Caco-2 (cell line): ENCODE measurements at places on chromosomes 7 and 10.

- no peak for DNase-seq
- H3K4me3 ChIP-seq, result no peak overlapping the region
- peaks cover 15% of the 10 kb centered on the region for H3K4me1 ChIP-seq
- no peak overlapping the region for H3K27ac ChIP-seq
- no peaks in the 10 kb centered on the region for H3K36me3 ChIP-seq
Observed at GRCh38 chr10:101748496-101748895, 27.4 kb downstream of the FGF8 start.

DNA sequence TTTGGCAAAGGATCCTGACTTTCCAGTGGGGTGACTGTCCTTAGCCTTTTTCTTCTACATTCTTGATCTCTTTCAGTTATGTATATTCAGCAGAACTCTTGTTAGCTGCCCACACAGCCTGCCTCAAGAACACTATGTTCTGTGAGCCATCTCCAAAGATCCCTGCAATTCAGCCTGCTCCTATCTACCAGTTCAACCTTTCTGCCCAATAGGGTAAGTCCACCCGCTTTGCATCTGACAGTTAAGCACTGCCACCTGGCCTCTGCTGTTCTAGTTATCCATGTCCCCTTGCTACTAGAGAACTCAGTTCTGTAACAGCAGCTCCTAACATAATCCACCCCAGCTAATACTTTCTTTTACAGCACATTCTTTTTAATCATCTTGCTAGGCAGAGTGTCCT, 13.5 kb downstream of the OR9A2 start:
- no peak overlapping the region for H3K27ac ChIP-seq
- DNase-seq, result no peak
- no peak overlapping the region for H3K4me3 ChIP-seq

- H3K27ac ChIP-seq, result no peak overlapping the region
- H3K36me3 ChIP-seq, result no peaks in the 10 kb centered on the region
- no peak for DNase-seq
- H3K4me3 ChIP-seq, result no peak overlapping the region
Observed at GRCh38 chr10:62336404-62336803, 37.8 kb upstream of the ZNF365 start.

GRCh38 chr10:30751678-30752331, 122.3 kb upstream of the LYZL2 start:
- H3K4me1 ChIP-seq, result no peaks in the 10 kb centered on the region
- peak; percentile 76 for DNase-seq
- no peak overlapping the region for H3K4me3 ChIP-seq
- H3K36me3 ChIP-seq, result no peaks in the 10 kb centered on the region

- peaks cover 7% of the 10 kb centered on the region for H3K36me3 ChIP-seq
- H3K4me1 ChIP-seq, result peaks cover 11% of the 10 kb centered on the region
- no peak overlapping the region for H3K27ac ChIP-seq
- H3K4me3 ChIP-seq, result no peak overlapping the region
- H3K27me3 ChIP-seq, result no peaks in the 10 kb centered on the region
Observed at GRCh38 chr7:149209518-149210269, 14.3 kb downstream of the ZNF282 start.

DNA sequence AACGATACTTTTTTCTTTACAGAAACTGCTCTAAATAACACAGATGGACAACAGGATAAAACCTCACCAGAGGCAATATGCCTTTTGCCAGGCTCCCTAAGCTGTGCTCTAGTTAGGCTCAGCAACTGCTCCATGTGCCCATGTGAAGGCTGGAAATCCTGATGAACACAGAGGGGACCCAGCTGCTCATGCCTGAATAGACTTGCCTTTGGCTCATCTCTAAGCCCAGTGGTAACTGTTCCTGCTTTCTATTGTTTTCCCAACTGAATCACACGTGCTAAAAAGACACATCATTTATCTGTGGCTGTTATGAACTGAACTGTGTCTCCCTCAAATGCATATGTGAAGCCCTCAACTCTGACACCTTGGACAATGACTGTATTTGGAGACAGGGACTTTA, 110.4 kb downstream of the RNF216 start:
- H3K36me3 ChIP-seq, result no peaks in the 10 kb centered on the region
- no peak overlapping the region for H3K4me3 ChIP-seq
- H3K27me3 ChIP-seq, result no peaks in the 10 kb centered on the region
- no peak for DNase-seq
- H3K4me1 ChIP-seq, result no peaks in the 10 kb centered on the region

DNA sequence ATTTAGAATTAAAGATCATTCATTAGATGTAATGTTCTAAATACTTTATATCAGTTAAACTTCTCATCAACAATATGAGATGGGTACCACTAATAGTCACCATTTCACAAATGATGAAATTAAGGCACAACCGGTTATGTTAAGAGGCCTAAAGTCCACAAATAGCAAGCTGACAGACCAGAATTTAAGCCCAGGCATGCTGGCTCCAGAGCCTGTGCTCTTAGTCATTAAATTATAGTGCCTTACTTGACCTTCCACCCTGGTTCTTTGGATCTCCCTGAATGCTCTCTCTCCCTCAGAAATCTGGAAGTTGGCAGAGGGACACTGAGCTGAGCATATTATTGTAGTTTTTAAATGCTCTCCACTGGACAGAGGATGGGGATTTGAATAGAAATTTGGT, 3.6 kb downstream of the LIPN start:
- H3K4me1 ChIP-seq, result no peaks in the 10 kb centered on the region
- H3K27ac ChIP-seq, result no peak overlapping the region
- no peaks in the 10 kb centered on the region for H3K36me3 ChIP-seq
- H3K4me3 ChIP-seq, result no peak overlapping the region
- no peaks in the 10 kb centered on the region for H3K27me3 ChIP-seq
- no peak for DNase-seq

GRCh38 chr10:116465546-116465945, 37.9 kb downstream of the PNLIPRP3 start:
- H3K4me1 ChIP-seq, result 0 out of 2 replicates have a peak, but pooled peaks cover 5% of the 10 kb centered on the region
- no peak for DNase-seq
- H3K4me3 ChIP-seq, result no peak overlapping the region
- no peaks in the 10 kb centered on the region for H3K36me3 ChIP-seq
- H3K27me3 ChIP-seq, result no peaks in the 10 kb centered on the region

DNA sequence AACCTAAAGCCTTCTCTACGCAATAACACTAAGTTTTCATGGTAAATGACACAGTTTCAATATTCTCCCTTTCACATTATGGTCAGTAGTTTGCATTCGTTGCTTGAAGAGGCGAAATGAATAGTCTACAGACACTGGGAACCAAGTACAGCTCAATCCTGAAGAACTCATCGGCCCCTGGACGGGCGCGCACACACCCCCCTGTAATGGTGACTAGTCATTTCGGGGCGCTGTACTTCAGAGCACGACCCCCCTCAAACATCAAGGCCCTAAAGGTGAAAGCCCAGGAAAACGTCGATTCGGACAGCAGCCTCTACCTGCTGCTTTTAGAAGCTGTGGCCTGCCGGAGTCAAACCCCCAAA, 1.0 kb downstream of the NT5C2 start:
- H3K4me3 ChIP-seq, result peak overlapping the region; percentile 67
- no peaks in the 10 kb centered on the region for H3K36me3 ChIP-seq
- H3K4me1 ChIP-seq, result peaks cover 20% of the 10 kb centered on the region

- DNase-seq, result no peak
- H3K4me3 ChIP-seq, result no peak overlapping the region
- no peak overlapping the region for H3K27ac ChIP-seq
- no peaks in the 10 kb centered on the region for H3K4me1 ChIP-seq
- no peaks in the 10 kb centered on the region for H3K27me3 ChIP-seq
- no peaks in the 10 kb centered on the region for H3K36me3 ChIP-seq
Observed at GRCh38 chr7:31710171-31710570, 23.2 kb downstream of the PPP1R17 start.

DNA sequence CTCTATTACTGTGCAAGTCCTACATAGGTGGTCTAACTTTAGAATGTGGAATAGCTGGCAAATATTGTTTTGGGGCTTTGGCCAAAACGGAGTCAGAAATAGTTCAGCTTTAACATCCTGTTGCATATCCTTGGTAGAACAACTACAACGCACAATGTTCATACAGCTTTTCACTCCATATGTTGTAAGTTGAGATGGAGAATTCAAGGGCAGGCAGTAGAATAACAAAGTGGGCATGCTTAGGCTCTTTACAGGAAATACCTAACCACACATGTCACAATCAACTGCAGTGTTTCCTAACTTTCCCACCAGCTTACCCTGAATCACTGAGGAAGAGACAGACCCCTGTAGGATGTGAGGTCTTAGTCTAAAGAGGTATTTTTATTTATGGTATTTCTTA, 122.3 kb downstream of the PPP1R3A start:
- no peak overlapping the region for H3K27ac ChIP-seq
- H3K27me3 ChIP-seq, result no peaks in the 10 kb centered on the region
- no peaks in the 10 kb centered on the region for H3K4me1 ChIP-seq

GRCh38 chr7:158192956-158193355, 394.7 kb downstream of the PTPRN2 start:
- no peak overlapping the region for H3K4me3 ChIP-seq
- H3K4me1 ChIP-seq, result no peaks in the 10 kb centered on the region
- H3K36me3 ChIP-seq, result no peaks in the 10 kb centered on the region

- no peak overlapping the region for H3K4me3 ChIP-seq
- no peaks in the 10 kb centered on the region for H3K4me1 ChIP-seq
- no peaks in the 10 kb centered on the region for H3K36me3 ChIP-seq
- no peaks in the 10 kb centered on the region; the same call in 1 of the 2 replicates for H3K27me3 ChIP-seq
- no peak overlapping the region for H3K27ac ChIP-seq
Observed at GRCh38 chr10:2660276-2660675, 407.1 kb upstream of the PFKP start.

DNA sequence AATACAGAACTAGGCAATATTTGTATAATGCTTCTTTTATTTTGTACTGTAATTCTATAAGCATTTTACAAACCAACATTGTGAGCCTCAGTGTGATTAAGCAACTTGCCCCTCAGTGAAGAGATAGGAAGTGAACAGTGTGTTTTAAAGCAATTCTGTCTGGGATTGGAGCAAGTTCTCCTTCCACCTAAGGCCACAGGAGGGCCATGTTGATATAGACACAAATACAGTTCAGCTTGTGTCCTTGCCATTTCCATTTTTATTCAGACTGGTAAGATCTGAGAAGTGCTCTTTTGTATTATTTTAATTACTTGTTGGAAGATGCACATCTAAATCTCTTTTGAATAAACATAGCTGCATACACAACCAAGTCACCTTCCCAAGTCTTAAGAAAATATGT, 416.3 kb upstream of the COBL start:
- no peak for DNase-seq
- H3K36me3 ChIP-seq, result no peaks in the 10 kb centered on the region
- H3K4me3 ChIP-seq, result no peak overlapping the region
- H3K27me3 ChIP-seq, result no peaks in the 10 kb centered on the region
- no peaks in the 10 kb centered on the region for H3K4me1 ChIP-seq

DNA sequence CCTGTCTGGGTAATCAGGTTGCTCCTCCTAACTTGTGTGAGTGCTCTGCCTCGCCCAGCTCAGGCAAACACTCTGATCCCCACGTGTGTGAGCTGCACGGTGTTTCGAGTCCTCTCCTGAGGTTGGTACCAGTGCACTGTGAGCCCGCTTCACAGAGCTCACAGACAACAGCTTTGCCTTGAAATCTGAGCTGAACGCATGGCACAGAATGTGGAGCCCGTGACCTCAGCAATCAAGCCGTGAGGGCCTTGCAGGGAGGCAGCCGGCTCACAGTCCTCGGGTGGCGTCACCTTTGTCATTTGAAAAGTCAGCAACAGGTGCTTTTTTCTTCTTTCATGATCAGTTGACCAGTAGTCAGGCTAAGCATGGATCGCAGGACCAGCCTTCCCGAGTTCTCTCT, 60.2 kb upstream of the ADGRA1 start:
- H3K4me3 ChIP-seq, result no peak overlapping the region
- no peaks in the 10 kb centered on the region; the same call in 1 of the 2 replicates for H3K27me3 ChIP-seq
- no peaks in the 10 kb centered on the region for H3K36me3 ChIP-seq
- no peak overlapping the region for H3K27ac ChIP-seq

DNA sequence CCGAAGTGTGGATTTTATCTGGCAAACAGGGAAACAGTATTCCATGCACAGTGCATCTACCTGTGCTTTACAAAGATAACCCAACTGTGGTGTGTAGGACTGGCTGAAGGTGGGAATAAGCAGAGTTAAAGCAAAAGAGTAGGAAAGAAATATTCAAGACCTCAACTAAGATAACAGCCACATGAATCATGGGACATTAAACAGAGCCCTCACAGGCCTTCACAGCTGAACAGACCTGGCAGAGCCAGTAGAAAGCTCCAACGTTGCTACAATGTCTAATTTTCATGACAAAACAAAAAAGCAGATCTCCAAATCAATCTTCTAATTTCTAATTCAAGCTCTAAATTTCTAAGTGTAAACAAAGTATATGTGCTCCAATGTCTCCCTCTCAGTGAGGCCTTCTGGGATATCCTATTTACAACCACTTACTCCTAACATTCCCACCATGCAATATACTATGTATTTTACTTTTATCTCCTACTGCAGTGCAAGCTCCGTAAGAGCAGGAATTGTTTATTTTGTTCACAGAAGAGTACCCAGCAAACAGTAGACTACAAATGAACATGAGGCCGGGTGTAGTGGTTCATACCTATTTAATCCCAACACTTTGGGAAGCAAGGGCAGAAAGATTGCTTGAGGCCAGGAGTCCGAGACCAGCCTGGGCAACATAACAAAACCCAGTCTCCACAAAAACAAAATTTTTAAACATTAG, 63.5 kb downstream of the UBE2H start:
- H3K27ac ChIP-seq, result no peak overlapping the region
- H3K4me1 ChIP-seq, result no peaks in the 10 kb centered on the region
- no peak for DNase-seq
- H3K27me3 ChIP-seq, result no peaks in the 10 kb centered on the region
